Inflammatory macrophage treated with lipopolysaccharide for 1 hour (primary cell): ENCODE measurements at places on chromosomes 4 and X.

- DNase-seq: no peak
Observed at GRCh38 chr4:121073004-121073435, 685 bp upstream of the NDNF start.

GRCh38 chr4:105179539-105180401 lies 33.1 kb downstream of the TET2 start:
- DNase-seq: no peak

DNA sequence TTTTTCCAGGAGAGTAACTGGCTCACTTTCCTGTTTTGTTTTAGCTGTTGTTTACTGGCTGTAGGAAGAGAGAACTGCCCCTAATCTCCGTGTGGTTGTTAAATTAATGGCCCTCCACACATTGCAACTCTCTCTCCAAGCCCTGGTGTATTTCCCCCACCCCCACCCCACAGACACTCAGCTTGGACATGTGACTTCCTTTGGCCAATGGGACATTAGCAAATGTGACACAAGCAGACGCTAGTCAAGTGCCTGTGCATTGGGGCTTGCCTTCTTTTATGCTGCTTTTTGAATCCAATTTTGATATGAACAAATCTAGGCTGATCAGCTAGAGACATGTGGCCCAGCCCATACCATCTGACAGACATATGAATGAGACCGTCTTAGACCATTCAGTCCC lies 59.6 kb upstream of the TAB3 start:
- DNase-seq: no peak

- DNase-seq: no peak
Observed at GRCh38 chr4:24515698-24516097, 68.7 kb downstream of the DHX15 start.

DNA sequence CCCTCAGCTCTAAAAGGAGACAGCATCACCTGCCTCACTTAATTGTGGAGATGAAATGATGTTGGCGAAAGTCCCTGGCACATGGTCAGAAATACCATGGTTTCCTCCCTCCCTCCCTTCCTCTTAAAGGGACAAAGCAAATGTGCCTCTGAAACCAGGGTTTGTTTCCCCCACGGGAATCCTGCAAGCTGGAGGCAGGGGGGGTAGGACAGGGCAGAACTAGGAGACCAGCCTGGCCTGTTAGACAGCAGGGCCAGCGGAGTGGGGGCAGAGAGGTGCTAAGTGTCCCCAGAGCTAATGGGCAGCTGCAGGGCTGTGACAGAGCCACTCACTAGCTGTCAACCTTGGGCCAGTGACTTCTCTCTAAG lies 5.7 kb downstream of the RTL5 start:
- DNase-seq: no peak

DNA sequence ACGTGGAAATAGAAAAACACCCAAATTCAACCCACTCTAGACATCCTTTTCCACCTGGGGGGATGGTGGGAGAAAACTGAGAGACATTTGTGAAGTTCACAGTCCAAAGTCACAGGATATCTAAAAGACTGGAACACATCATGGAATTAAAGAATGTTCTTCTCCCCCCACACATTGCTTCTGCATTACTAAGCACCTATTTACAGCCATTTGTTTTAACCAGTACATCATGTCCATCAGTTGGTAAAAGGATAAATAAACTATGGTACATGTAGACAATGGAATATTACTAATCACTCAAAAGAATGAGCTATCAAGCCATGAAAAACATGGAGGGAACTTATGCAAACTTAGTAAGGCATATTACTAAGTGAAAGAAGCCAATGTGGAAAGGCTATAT lies 185.5 kb upstream of the ANXA10 start:
- DNase-seq: no peak

DNA sequence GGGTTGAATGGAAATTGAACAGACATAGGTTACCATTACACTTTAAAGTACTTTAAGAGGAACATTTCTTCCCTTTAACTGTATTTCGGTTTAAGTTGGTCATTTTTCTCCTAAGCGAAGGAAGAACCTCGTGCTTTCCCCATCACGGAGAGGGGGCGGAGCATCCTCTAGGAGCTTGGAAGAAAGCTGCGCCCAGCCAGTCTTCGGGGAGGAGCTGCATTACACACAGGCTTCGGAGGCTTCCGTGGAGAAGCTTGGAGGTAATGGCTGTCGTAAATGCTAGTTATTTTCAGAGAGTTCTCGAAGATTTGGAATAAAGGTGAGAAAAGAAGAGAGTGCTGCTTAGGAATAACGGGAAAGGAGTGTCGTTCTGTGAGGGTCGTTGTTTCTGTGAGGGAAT lies at the start of gene PWWP3B:
TSS of gene PWWP3B (plus strand) at position 199 of the 400 bp plus-strand sequence. CDS start 37,128 bp downstream, outside the sequence.
- DNase-seq: no peak

DNA sequence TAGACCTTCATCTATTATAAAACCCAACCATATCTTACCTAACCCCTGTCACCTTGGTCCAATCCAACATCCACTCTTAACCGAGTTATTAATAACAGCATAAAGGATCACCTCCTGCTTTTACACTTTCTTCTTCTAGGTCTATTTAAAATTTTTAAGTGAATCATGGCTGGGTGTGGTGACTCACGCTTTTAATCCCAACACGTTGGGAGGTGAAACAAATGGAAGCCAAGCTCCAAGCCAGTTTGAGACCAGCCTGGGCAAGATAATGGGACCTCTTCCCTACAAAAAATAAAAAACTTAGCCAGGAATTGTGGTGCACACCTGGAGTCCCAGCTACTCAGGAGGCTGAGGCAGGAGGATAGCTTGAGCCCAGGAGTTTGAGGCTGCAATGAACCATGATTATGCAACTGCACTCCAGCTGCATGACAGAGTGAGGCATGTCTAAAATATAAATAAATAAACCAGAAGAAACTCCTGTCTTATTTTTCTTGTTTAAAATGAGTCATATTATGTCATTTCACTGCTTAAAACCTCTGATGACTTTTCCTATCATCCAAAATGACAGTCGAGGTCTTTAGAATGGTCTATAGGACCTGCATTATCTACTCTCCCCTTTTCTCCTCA lies 188.4 kb downstream of the GASK1B start:
- no peak for DNase-seq

DNA sequence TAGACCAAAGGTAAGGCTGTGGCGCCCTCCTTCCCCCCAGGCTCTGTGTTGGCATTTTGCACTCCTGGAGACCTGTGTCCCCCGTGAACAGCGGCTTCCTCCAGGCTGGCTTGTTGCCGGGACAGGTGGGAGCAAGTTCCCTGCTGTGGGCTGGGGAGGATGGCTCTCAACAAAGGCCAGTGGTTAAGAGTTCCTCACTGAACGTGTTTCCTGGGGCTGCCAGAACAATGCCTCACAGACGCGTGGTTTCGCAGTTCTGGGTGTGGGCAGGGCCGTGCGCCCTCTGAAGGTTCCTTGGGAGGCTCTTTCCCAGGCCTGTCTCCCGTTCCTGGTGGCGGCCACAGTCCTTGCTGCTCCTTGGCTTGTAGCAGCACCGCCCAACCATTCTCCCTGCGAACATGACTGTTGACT lies 33.4 kb downstream of the NELFA start:
- DNase-seq: no peak

GRCh38 chr4:61489927-61490326 lies 289.8 kb downstream of the ADGRL3 start:
- no peak for DNase-seq

- no peak for DNase-seq
Observed at GRCh38 chr4:13093170-13093569, 391.0 kb downstream of the RAB28 start.
